ENCODE measurements at places on chromosomes 11 and 22. TPM values are rescaled to one million over a fixed set of nuclear protein-coding genes. Genes with fewer than 3 reads are reported as not detected.

DNA sequence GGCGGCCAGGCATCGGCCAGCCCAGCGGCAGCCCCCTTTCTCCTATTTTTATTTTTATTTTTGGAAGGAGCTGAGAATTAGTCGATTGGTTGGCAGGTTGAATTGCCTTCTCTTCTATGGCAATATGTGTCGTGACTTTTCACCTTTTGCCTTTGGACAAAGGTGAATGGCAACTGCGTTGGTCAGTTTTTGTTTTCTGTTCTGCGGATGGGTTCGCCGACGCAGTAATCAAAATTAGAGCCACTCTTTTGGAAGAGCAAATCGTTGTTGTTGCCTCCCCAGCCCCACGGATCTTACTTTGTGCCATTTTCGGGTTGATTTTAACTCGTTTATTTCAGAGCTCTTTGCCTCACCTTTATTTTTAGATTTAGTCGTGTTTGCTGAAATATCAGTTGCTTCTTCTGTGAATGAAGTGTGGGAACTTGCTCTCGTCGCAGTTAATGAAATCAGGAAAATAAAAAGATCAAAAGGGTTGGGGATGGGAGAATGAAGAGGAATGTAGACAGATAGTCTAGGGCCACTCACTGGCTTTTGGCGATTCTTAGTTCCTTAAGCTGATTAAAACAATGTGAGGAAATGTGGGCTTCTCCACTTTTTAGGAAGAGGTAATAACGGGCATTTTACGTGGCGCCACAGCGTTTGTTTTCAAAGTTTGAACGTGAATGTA lies 1.6 kb downstream of the CECR2 start:
- no peaks in the 10 kb centered on the region for H3K4me1 ChIP-seq
- H3K27ac ChIP-seq: peak overlapping the region; percentile 86
- DNase-seq: no peak
- H3K4me3 ChIP-seq: peak overlapping the region; percentile 99

DNA sequence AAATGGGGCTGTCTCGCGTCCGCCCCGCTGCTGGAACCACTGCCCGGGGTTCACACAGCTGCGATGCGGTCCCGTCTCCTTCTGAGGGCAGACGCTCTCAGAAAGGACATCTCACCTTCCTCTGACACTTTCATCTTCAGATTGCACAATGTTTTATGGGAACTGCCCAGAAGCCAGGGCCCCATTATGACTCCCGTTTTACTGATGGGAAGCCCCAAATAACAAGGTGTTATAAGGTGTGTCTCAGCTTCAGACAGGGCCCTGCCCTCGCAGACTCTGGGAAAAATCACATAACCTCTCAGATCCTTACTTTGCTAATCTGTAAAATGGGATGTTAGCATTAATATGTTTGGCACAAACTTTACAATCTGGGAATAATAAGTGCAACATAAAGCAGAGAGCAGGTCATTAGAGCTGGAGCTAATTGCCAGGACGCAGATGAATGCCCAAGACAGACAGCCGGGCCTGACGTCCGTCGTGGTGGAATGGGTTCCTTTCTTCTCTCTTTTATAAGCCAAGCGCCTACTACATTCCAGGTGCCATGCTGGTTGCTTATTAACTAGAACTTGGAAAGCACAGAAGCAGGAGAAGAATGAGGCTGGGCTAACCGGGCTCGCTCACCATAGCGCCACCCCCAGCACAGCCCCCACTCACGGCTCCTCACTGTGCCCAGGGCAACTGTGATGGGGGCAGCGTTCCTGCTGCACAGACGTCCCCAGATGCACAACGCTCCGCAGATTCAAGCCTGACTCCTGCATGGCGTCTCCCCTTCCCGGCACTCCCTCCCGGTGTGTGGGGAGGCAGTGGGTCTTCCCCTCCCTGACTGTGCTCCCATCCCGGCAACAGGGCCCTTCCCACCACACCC lies 43.8 kb downstream of the TRMU start:
- no peak for DNase-seq
- H3K4me1 ChIP-seq: peaks cover 12% of the 10 kb centered on the region
- no peak overlapping the region for H3K4me3 ChIP-seq
- peak overlapping the region; percentile 81 for H3K27ac ChIP-seq
- H3K27me3 ChIP-seq: no peaks in the 10 kb centered on the region
- H3K36me3 ChIP-seq: peaks cover 25% of the 10 kb centered on the region

MUC2 gene
- not detected for total RNA-seq

GRCh38 chr11:61890529-61891330 lies 615 bp downstream of the FADS3 start:
- peak overlapping the region; percentile 76 for H3K4me3 ChIP-seq
- peak; percentile 80 for DNase-seq
- no peak overlapping the region for H3K27ac ChIP-seq
- no peaks in the 10 kb centered on the region for H3K36me3 ChIP-seq

OR5P2 gene
- total RNA-seq: 5.8 TPM

KDM4D gene
- total RNA-seq: 1.2 TPM
